ENCODE measurements at places on chromosomes 5 and 9. TPM values are rescaled to one million over a fixed set of nuclear protein-coding genes. Genes with fewer than 3 reads are reported as not detected.

DNA sequence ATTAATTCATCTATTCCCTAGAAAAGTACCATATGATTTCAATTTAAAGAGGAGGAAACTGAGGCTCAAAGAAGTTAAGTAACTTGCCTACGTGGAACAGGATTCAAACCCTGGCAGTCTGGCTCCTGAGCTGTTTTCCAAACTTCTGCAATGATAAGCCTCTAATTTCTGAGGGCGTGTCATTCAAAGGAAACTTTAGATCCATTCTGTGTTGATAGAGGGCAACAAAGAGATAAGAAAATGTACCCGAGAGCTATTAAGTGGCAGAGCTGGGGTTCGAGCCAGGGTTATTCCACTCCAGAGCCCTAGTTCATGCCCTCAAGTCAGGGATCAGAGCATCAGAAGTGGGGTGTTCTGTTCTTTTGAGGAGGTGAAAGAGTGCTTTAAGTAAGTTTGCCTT, 131.4 kb downstream of the ARL15 start:
- no peak overlapping the region for H3K4me3 ChIP-seq
- H3K36me3 ChIP-seq: no peaks in the 10 kb centered on the region
- no peak overlapping the region for H3K27ac ChIP-seq
- H3K27me3 ChIP-seq: no peaks in the 10 kb centered on the region
- no peak for DNase-seq

DNA sequence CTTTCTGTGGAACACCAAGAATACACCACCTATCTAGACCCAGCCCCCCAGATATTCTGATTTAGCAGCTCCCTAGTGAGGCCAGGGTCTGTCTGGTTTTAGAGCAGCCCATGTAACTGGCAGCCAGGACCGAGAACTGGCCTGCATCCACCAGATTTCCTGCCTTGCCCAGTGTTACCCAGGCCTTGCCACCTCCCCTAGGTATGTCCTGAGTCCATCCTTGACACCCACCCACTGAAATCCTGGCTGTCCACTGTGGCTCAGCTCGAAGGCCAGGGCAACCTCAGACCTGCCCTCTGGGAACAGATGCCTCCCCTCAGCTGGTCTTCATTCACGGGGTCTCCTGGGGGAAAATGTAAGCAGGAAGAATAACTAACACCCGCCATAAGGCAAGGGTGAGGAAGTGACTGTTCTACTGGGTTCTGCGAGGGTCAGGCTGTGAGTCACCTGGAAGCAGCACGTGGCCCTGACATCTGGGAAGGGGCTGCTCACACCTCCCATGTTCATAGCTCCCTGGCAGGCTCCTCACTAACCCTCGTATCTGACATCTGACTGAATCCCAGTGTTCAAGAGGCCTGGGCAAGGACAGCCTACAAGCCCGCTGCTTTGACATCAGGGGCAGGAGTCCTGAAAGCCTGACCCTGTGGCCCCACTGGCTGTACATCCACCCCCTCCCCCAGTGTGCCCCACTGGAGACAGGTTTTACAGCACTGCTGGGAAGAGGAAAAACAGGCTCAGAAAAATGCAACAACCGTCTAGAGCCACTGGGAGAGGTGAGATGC, 72.7 kb downstream of the SEMA4D start:
- no peaks in the 10 kb centered on the region for H3K27me3 ChIP-seq
- H3K36me3 ChIP-seq: peaks cover 4% of the 10 kb centered on the region
- no peak overlapping the region for H3K4me3 ChIP-seq
- peak overlapping the region; percentile 93 for H3K27ac ChIP-seq

GRCh38 chr9:96453625-96454024, 3.7 kb downstream of the HABP4 start:
- peaks cover 20% of the 10 kb centered on the region for H3K4me1 ChIP-seq
- DNase-seq: no peak
- H3K27me3 ChIP-seq: peaks cover 34% of the 10 kb centered on the region
- H3K27ac ChIP-seq: no peak overlapping the region
- H3K4me3 ChIP-seq: no peak overlapping the region

TAF1L gene
- not detected for polyA plus RNA-seq

DNA sequence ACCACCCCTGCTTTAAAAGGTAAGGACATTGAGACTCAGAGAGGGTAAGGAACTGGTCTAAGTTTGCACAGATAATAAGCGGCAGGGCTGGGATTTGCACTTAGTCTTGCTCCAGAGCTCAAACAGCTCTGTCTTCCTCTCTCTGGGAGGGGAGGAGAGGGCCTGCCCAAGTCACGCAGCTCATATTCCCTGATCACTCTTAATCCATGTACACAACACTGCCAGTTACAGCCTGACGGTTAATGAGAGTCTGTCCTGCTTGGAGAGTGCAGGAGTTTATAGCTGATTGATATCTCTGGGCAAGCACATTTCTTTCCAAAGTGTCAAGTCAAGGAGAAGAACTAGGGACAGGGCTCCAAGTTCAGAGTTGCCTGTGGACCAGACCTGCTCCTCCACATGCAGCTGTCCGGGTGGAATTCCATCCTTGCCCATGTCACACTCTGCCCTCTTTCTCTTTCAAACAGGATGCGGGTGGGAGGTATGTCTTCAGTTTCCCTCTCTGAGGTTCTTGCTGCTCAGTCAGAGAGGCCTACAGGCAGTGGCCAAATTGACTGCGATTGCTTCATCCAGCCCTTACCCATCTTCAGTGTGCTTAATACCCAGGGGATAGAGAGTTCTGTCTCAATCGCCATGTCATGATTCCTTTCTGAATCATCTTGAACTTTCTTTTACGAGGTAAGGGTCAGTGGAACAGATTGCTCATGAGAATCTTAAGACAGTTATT, 54.5 kb downstream of the GALNT12 start:
- H3K27me3 ChIP-seq: no peaks in the 10 kb centered on the region
- H3K4me1 ChIP-seq: peaks cover 21% of the 10 kb centered on the region
- no peak overlapping the region for H3K4me3 ChIP-seq
- no peak overlapping the region for H3K27ac ChIP-seq
- DNase-seq: peak; percentile 46
- no peaks in the 10 kb centered on the region for H3K36me3 ChIP-seq

- no peaks in the 10 kb centered on the region for H3K4me1 ChIP-seq
- no peak overlapping the region for H3K27ac ChIP-seq
- DNase-seq: no peak
- no peaks in the 10 kb centered on the region for H3K27me3 ChIP-seq
- no peaks in the 10 kb centered on the region for H3K36me3 ChIP-seq
These were observed 567.2 kb downstream of the PTPRD start for GRCh38 chr9:10045598-10045997.

DNA sequence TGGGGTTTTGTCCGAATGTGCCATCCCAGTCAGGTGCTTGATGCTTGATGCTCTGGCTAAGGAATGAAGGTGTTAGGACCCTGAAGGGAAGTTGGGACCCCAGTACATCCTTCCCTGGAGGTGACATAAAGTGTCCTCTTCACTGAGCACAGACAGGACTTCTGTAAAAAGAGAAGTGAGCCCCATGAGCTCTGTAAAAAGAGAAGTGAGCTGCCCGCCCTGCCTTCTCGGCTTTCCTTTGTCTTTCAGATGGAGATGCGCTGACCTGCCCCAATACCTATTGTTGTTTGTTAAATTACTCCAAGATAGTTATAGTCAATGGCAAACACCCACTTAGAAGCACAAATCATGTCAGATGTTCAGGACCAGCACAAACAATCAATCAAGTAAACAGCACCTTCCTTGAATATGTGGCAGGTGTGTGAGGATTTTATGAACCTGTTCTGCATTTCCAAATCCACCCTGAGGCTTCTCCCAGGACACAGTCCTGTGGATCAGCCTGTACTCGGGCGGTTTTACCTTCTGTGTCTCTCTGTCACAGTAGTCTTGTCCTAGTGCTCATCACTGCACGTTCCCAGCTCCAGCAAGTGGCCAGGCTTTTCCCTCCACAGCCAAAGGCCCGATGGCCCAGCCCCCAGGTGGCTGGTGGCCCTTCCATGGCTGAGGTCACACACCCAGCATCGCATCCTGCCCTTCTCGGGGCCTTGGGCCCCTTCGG, 191.4 kb downstream of the MTRR start:
- no peak overlapping the region for H3K27ac ChIP-seq
- no peaks in the 10 kb centered on the region for H3K36me3 ChIP-seq
- no peaks in the 10 kb centered on the region for H3K4me1 ChIP-seq
- no peak for DNase-seq
- H3K4me3 ChIP-seq: no peak overlapping the region

TMEM161B gene
- 5.0 TPM for polyA plus RNA-seq

DNA sequence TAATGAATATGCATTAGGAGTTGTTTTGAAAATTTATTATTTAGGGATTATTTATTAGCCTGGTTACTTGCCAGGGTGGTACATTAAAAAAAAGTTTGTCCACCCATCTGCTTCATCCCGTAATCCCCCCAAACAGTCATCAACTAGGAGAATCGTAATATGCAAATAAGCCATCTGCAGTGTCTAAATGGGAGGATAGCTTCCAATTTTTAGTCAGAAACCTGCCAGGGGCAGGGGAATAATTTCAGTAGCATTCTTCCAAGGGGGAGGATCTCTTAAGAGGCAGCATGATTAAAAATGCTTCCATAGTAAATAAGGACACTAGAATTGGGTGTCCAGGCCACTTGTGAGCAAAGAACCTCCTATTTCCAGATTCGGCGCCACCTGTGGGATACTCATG, 43.3 kb downstream of the SH3GL2 start:
- H3K27me3 ChIP-seq: no peaks in the 10 kb centered on the region
- no peaks in the 10 kb centered on the region for H3K36me3 ChIP-seq
- H3K4me3 ChIP-seq: no peak overlapping the region
- DNase-seq: no peak
- H3K4me1 ChIP-seq: no peaks in the 10 kb centered on the region

- peaks cover 48% of the 10 kb centered on the region for H3K4me1 ChIP-seq
- peak overlapping the region; percentile 70 for H3K27ac ChIP-seq
- H3K36me3 ChIP-seq: peaks cover 9% of the 10 kb centered on the region
- DNase-seq: no peak
- no peak overlapping the region for H3K4me3 ChIP-seq
- H3K27me3 ChIP-seq: no peaks in the 10 kb centered on the region
These were observed 2.0 kb upstream of the CAMSAP1 start for GRCh38 chr9:135909371-135909770.

DNA sequence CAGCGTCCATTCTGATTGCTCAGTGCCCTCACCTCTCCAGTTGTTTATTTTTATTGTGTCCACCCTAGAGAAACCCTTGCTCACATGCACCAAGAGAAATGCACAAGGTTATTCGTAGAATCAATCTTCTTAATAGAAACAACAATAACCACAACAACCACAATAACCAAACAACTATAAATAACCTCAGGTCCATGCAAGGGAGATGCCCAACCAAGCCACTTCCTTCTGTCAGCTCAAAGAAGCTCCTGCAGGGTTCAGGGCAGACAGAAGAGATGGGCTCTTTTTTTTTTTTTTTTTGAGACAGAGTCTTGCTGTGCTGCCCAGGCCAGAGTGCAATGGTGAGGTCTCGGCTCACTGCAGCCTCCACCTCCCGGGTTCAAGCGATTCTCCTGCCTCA, 14.9 kb upstream of the TCOF1 start:
- no peaks in the 10 kb centered on the region for H3K36me3 ChIP-seq
- H3K4me1 ChIP-seq: no peaks in the 10 kb centered on the region
- no peak overlapping the region for H3K4me3 ChIP-seq

DNA sequence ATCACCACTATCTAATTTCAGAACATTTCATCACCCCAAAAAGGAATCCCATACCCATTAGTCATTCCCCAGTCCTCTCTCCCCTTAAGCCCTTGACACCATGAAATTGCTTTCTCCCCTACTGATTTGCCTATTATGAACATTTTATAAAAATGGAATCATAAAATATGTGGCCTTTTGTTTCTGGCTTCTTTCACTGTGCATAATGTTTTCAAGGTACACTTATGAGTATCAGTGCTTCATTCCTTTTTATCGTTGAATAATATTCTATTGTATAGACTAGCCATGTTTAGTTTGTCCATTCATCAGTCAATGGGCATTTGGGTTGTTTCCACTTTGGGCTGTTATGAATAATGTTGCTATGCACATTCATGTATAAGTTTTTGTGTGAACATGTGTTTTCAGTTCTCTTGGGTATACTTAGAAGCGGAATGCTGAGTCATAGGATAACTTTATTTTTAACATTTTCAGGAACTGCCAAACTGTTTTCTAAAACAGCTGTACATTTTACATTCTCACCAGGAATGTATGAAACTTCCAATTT, 40.4 kb upstream of the FGF1 start:
- H3K27ac ChIP-seq: peak overlapping the region; percentile 76
- DNase-seq: peak; percentile 67
- no peaks in the 10 kb centered on the region for H3K27me3 ChIP-seq
- H3K4me3 ChIP-seq: no peak overlapping the region

FBXL7 gene
- not detected for polyA plus RNA-seq

HK3 gene
- 174 TPM for polyA plus RNA-seq

SH3PXD2B gene
- polyA plus RNA-seq: 0.43 TPM

DNA sequence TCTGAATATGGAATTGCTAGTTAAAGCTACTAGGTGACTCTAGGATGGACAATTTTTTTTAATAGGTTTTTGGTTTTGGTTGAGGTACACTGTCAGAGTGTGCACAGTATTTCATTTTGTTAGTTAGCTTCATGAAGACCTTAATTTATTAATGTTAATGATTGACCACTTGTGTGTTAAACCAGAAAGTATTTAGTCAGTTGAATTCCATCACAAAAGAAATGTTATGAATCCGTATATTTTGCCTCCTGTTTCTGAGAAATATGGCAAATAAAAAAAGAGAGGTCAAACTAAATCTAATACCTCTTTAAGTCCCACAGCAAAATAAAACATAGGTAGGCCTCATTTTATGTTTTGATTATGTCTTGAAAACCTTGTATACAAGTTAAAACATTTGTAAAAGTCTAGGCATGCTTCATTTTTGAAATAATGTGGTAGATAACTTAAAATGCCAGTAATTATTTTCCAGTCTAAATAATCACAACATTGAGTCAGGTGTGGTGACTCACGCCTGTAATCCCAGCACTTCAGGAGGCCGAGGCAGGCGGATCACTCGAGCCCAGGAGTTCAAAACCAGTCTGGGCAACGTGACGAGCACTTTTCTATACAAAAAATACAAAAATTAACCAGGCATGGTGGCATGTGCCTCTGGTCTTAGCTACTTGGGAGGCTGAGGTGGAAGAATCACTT, 50.8 kb downstream of the ITGA1 start:
- H3K27ac ChIP-seq: no peak overlapping the region
- DNase-seq: no peak
- no peaks in the 10 kb centered on the region for H3K4me1 ChIP-seq
- no peak overlapping the region for H3K4me3 ChIP-seq
- H3K27me3 ChIP-seq: no peaks in the 10 kb centered on the region
- H3K36me3 ChIP-seq: no peaks in the 10 kb centered on the region

GRCh38 chr9:124077915-124078572, 66.5 kb downstream of the LHX2 start:
- peaks cover 4% of the 10 kb centered on the region for H3K27me3 ChIP-seq
- H3K4me1 ChIP-seq: no peaks in the 10 kb centered on the region
- no peaks in the 10 kb centered on the region for H3K36me3 ChIP-seq
- H3K4me3 ChIP-seq: no peak overlapping the region
- DNase-seq: no peak
- no peak overlapping the region for H3K27ac ChIP-seq
